Skeletal muscle cell (primary cell): ENCODE measurements at places on chromosomes 7 and 10.

DNA sequence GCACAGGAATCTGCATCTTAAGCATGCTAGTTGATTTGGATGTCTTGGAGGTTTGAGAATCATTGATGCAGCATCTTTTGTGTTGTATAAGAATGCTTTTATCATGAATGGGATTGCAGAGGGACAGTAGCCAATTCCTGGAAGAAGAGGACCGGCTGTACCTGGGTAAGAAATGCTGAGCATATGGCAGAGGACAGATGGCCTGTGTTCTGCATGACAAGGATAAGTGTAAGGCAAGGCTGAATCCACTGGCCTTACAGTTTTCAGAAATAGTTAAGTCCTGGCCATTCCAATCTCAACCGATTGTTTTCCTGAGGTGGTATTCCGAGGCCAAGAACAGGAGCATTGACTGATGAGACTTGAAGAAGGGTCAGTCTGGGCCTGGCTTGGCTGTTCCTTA, 24.4 kb upstream of the KBTBD2 start:
- DNase-seq = no peak

- DNase-seq = no peak
Measured at GRCh38 chr7:111006040-111006439, 84.9 kb upstream of the LRRN3 start.

- peak; percentile 45 for DNase-seq
Measured at GRCh38 chr7:135193615-135194081, 17.7 kb downstream of the WDR91 start.

- DNase-seq = no peak
Measured at GRCh38 chr10:133090654-133091053, 2.9 kb downstream of the ADGRA1 start.

DNA sequence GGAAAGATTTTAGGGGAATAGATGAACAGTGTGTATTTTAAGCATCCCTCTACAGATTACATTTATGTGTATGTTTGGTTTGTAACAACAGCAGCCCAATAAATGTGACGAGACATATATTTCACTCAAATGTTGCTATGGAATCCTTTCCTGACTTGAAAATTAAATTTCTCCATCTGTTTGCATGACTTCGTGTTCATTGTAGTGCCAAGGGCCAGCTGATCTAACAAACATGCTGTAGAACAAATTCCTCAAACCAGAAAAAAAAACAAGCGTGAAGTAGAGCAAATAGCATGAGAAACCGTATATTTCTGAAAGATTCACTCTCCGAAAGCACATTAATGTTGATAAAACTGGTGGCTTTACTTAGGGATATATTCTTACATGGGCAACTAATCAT, 87.8 kb downstream of the NRCAM start:
- no peak for DNase-seq

- DNase-seq = no peak
Measured at GRCh38 chr7:153509768-153510167, 542.4 kb upstream of the DPP6 start.

- DNase-seq = no peak
Measured at GRCh38 chr10:114362826-114363355, 41.4 kb downstream of the AFAP1L2 start.
